Right renal pelvis (tissue), 4 donors: ENCODE measurements at places on chromosomes 1 and 21. TPM values are rescaled to one million over a fixed set of nuclear protein-coding genes. Genes with fewer than 3 reads are reported as not detected.

The DCST1 gene
- polyA plus RNA-seq, result 0.27 TPM

The APCS gene
- polyA plus RNA-seq, result not detected

The OR2G6 gene
- polyA plus RNA-seq, result 0.03 TPM

The CASQ2 gene
- polyA plus RNA-seq, result 1.3 TPM

The KIF2C gene
- 23.7 TPM for polyA plus RNA-seq

The LYPD8 gene
- 0.04 TPM for polyA plus RNA-seq

The RIIAD1 gene
- polyA plus RNA-seq, result not detected

The MCOLN3 gene
- polyA plus RNA-seq, result 9.7 TPM

The OR2T29 gene
- not detected for polyA plus RNA-seq
